ENCODE measurements at places on chromosomes 11 and 22.

- no peak for DNase-seq
These were observed 13.7 kb downstream of the ROBO3 start for GRCh38 chr11:124878759-124879492.

DNA sequence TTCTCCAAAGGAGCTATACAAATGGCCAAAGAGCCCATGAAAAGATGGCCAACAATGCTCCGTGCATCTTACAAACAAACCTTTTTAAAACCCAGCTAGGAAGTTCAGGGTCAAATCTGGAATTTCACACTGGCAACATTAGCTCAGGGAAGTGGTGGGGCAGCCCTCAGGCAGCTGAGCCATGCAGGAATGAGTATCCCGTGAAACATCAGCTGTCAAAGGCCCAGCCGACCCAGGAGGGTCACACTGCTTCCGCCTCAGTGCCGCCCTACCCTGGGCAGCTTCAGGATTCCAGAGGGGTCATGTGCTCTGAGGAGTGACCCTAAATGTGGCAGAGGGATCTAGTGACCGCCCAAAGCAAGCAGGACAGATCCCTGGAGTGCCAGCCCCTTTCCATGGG, 73.4 kb downstream of the LINC01488 start:
- no peak for DNase-seq

- DNase-seq = no peak
These were observed 72.0 kb upstream of the IGLL5 start for GRCh38 chr22:22815397-22816170.

GRCh38 chr11:74347381-74347780, 35.9 kb upstream of the P4HA3 start:
- no peak for DNase-seq

DNA sequence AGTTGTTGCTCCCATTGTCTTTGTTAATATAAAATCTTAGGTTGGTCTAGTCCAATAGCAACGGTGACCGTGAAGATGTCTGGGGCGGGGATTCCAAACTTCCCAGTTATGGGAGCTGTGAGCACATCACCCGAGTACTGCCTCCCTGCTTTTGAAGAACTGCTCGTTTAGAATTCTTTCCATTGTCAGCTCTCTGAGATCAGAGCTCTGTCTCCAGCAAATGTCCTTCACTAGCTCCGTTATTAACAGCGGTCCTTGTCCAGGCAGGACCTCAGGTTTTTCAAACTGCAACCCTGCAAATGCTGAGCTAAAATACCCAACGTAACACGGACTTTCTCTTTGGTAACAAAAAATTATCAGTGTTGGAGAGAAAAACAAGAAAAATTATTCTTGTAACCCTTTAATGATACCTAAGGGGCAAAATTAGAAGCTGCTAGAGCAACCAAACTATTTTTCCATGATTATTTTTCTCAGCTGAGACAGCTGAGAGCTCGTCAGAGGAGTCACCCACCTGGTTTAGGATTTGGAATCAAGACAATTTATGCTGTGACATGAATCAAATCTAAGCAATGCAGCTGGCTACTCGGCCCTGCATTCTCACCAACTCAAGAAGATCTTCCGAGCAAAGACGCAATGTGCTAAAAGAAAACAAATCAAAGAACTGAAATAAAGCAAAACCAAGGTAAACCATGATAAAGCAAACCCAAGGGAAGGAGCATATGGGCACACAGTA, 15.1 kb upstream of the EFCAB6 start:
- no peak for DNase-seq
